ENCODE measurements at places on chromosomes 12 and 14. TPM values are rescaled to one million over a fixed set of nuclear protein-coding genes. Genes with fewer than 3 reads are reported as not detected.

PLD4 gene
- 0.15 TPM for total RNA-seq

CPNE6 gene
- total RNA-seq, result not detected

GPD1 gene
- total RNA-seq, result 0.28 TPM

OAS1 gene
- total RNA-seq, result 4.5 TPM

EIF2S3B gene
- total RNA-seq, result 0.28 TPM

C12orf50 gene
- not detected for total RNA-seq

DNA sequence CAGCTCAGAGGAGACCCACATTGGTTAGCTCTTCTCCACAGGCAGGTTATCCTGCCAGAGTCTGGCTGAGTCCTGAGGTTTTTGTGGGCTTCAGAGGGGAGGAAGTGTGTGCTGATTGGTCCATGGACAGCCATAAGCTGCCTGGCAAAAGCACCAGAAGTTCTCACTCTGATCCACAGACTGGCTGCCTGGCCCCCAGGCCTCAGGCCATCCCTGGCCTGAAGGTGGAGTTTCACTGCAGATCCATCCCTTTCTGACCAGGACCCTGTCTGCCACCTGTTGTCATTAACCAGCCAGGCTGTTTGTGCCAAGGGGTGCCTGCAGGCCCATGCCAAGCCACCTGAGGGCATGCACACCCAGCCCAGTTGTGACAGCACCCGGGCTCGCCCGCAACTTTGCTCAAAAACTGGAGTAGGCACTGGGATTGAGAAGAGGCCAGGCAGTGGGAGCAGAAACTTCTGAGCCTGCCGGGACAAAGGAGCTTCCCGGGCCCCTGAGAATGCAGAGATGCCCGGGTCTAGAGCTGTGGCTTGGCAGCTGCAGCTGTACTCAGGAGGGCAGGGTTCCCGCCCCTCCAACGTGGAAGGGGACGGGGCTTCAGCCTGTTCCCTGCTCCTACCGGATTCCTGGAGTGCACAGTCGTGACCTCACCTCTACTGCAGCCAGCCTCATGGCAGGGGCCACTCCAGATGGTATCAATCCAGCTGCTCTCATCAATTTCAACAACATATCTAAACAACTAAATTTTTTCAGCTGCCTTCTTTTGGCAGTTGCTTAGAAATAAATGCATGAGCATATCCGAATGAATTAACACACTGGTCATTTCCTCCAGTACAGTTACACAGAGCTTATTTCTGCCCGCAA, 1277.3 kb downstream of the SLC16A7 start:
- no peaks in the 10 kb centered on the region for H3K27me3 ChIP-seq
- no peak overlapping the region for H3K27ac ChIP-seq
- no peaks in the 10 kb centered on the region for H3K36me3 ChIP-seq
- no peak for DNase-seq

DNA sequence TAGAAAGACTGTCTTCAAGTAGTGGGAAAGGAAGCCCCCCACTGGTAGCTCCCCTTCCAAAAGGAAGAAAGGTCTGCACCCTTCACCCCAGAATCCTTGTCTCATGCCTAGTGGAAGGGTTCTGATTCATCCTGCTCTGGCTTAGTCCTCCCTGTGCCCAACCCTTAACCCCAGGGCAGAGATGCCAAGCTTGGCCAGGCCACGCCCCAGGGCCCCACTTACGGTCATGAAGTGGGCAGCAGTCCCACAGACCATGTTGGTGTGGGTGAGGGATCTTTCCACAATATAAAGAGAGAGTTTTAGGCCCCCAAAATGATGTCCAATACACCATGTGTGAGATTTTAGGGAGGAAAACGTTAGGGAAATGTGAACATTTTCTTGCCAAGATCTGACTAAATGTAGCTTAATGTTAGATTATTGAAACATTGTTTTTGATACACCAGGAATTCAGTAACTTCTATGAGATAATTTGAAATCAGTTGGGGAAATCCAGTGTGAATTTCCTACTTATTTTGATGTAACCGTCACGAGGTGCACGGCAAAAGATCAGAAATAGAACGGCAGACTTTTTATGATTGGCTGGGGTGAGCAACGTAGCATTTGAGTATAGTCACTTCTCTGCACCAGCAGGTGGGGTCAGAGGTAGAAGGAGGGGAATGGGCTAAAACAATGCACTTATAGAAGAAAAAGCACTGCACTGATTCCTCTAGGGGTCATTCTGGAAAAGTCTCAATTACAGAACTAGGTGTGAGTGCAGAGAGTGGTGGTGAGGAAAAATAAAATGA, 8.2 kb upstream of the SSPN start:
- DNase-seq, result no peak
- no peaks in the 10 kb centered on the region for H3K27me3 ChIP-seq
- H3K27ac ChIP-seq, result peak overlapping the region; percentile 19

DNA sequence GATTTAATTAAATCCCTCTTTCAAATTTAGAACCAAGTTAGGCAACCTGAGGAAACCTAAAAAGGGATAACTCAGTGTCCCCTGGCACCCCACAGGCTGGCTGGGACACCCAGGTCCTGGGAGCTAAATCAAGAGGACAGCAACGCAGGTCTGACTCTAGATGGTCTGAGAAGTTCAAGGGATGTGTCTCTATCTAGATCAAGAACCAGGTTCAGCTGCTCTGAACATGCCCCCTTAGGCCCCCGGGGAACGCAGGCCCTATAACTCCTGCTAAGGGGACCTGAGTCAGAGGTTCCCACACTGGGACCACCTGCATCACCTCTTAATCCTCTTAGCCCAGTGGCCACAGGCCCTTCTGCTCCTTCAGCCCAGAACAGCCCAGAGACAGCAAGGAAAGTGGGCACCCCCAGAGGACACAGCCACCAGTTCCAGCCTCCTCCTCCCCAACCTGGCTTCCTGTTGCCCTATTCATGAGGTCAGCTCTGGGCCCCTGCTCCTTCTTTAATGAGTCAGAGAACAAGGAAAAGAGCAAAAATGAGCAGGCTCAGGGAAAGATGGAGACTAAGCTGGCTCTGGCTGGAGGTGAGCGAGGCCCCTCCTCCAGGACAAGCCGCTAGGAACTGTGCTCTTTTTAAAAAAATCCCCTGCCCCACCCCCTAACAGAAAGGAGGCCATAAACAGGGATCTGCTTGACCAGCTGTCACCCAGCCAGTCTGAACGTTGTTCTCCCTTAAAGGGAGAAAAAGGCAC, 10.8 kb downstream of the PITPNM2 start:
- no peak overlapping the region for H3K4me3 ChIP-seq
- no peaks in the 10 kb centered on the region for H3K36me3 ChIP-seq
- H3K27me3 ChIP-seq, result no peaks in the 10 kb centered on the region

GRCh38 chr14:105258846-105259245, 10.5 kb downstream of the BTBD6 start:
- no peak overlapping the region for H3K27ac ChIP-seq
- H3K36me3 ChIP-seq, result no peaks in the 10 kb centered on the region
- no peak overlapping the region for H3K4me3 ChIP-seq
- no peaks in the 10 kb centered on the region for H3K4me1 ChIP-seq

- H3K27ac ChIP-seq, result no peak overlapping the region
- no peak overlapping the region for H3K4me3 ChIP-seq
- H3K27me3 ChIP-seq, result no peaks in the 10 kb centered on the region
- H3K4me1 ChIP-seq, result no peaks in the 10 kb centered on the region
Observed at GRCh38 chr14:83372271-83372670, 1838.6 kb upstream of the SEL1L start.

DNA sequence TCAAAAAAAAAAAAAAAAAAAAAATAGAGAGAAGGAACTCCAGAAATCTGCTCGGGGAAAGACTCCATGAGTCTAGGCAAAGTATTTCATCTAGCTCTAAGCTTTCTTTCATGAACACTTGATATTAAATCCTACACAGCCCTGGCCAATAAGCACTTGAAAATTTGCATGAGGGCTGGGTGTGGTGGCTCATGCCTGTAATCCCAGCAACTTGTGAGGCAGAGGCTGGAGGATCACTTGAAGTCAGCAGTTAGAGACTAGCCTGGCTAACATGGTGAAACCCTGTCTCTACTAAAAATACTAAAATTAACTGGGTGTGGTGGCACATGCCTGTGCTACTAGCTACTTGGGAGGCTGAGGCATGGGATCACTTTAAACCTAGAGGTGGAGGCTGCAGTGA, 13.1 kb upstream of the METAP2 start:
- no peak overlapping the region for H3K27ac ChIP-seq
- H3K4me1 ChIP-seq, result no peaks in the 10 kb centered on the region
- no peak for DNase-seq
- no peaks in the 10 kb centered on the region for H3K27me3 ChIP-seq
- no peaks in the 10 kb centered on the region for H3K36me3 ChIP-seq
- H3K4me3 ChIP-seq, result no peak overlapping the region

DNA sequence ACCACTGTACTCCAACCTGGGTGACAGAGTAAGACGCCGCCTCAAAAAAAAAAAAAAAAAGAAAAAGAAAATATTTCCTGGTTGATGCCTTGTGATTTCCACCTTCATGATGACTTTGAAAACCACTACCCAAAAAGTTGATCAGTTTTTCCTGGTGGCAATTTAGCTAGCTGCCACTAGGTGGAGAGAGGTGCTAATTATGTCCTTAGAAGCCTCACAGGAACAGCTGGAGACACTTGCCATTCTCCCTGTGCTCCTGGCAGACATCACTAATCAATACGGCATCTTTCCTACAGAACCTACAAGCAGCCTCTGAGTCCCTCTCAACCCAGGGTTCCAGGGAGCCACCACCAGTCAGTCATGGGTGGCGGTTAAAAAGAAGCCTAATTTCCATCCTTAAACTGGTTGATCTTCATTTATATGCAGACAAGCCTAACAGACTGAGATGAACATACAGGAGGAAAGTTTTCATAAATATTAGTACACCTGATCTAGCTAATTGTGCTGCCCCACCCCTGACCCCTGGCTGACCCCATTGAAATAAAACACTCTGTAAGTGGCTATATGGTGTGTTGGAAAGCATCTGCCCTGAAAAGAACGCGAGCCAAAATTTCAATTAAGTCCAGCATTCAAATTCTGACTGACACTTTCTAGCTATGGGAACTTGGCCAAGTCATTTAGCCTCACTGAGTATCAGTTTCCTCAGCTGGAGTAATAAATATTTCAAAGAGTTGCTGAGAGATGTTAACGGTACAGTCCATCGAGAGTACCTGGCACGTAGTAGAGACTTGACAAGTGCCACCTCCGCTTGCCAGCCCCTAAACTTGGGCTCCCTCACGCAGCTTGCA, 6.2 kb upstream of the OAS1 start:
- H3K4me3 ChIP-seq, result no peak overlapping the region
- no peaks in the 10 kb centered on the region for H3K36me3 ChIP-seq
- H3K27ac ChIP-seq, result no peak overlapping the region

DNA sequence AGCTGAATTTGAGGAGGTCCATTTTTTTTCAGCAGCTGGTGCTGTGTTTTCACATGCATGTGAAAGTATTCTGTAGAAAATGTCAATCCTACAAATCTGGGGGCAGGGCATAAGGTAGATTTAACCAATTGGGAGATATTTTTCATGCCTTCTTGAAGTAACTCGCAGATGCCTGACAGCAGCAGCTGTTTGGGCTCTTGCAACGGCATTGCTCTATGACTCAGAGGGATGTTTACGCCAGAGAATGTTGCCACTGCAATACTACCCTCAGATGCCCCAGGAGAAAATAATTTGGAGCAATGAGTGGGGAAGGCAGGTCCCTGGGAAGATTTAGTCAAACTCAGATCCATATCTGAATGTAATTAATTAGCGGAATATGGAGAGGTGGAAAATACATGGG, 42.5 kb upstream of the MYBPC1 start:
- H3K4me1 ChIP-seq, result no peaks in the 10 kb centered on the region
- no peak overlapping the region for H3K27ac ChIP-seq
- H3K36me3 ChIP-seq, result no peaks in the 10 kb centered on the region
- no peaks in the 10 kb centered on the region for H3K27me3 ChIP-seq
- H3K4me3 ChIP-seq, result no peak overlapping the region
- DNase-seq, result no peak

- DNase-seq, result no peak
- H3K4me1 ChIP-seq, result no peaks in the 10 kb centered on the region
- H3K36me3 ChIP-seq, result peaks cover 10% of the 10 kb centered on the region
- no peak overlapping the region for H3K4me3 ChIP-seq
- H3K27me3 ChIP-seq, result no peaks in the 10 kb centered on the region
Observed at GRCh38 chr12:109493938-109494337, 16.5 kb downstream of the UBE3B start.

DNA sequence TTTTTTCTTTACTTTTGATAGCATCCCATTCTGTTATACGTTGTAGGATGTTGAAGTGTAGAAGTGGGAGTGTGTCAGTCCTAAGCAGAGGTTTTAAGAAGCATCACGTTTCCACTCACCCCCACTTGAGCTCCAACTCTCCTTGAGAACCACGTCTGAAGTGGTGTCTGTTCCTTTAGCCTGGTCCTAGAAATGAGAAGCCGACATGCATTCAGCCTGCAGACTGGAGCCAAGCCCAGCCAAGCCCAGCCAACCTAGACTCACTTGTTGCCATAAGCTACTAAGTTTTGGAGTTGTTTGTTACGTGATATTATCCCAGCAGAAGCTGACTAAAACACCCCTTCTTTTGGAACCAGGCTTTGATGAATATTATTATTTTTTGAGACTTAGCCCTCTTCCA, 4.4 kb upstream of the ELK3 start:
- H3K4me3 ChIP-seq, result no peak overlapping the region
- H3K27ac ChIP-seq, result no peak overlapping the region
- no peaks in the 10 kb centered on the region for H3K27me3 ChIP-seq
- H3K36me3 ChIP-seq, result no peaks in the 10 kb centered on the region

DNA sequence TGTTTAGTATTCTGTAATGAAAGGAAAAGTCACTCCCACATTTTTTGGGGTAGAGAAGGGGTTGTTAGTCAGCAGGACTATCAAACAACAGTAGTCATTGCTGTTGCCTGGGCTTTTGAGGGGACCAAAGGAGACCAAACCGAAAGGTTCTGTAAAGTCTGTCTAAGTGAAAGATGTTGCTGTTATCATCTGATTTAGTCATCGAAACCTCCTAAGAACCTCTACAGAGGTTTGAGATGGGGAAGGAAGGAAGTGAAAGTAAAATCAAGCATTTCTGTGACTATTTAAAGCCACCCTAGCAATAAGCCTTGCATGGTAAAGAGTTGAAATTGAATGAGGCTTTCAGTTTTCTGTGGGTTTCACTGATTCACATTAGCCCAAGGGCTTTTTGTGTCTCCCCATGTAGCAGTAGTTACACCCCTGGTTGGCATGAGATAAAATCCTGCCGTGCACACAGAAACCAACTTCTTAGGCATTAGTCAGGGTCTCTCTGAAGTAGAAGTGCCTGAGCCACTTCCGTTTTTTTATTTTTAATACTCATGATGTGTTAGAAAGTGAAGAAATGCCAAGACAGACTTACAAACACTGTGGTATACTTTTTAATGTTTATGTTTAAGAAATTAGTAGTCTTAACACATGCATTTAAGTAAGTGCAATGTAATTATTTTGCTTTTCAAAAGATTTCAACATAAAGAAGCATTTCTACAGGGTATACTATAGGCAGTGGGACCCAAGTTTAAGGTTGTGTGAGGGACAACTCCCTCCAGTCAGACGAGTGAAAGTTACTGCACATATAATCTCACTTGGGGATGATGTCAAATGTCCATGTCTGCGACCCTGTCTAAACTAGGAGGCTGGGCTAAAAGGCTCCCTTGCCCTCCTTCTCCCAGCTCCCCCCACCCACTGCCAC, 50.4 kb downstream of the DYRK2 start:
- no peak overlapping the region for H3K27ac ChIP-seq
- no peaks in the 10 kb centered on the region for H3K4me1 ChIP-seq

All from Panc1 (cell line).